ENCODE measurements at places on chromosomes 16 and 17. TPM values are rescaled to one million over a fixed set of nuclear protein-coding genes. Genes with fewer than 3 reads are reported as not detected.

The MIEF2 gene
- 19.3 TPM for total RNA-seq

DNA sequence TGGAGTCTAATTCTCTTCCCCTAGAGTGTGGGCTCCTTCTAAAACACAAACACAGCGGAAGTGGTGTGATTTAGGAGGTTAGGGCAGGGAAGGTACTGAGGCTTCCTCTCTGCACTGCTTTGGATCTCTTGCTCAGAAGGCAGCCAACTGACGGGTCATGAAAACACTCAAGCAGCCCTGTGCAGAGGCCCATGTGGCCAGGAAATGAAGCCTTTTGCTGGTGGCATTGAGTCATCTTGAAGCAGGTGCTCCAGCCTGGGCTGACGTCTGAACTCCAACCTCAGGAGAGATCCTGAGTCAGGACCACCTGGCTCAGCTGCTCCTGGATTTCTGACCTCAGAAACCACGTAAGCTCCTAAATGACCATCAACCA lies 72.9 kb downstream of the MRM1 start:
- peak; percentile 66 for DNase-seq

DNA sequence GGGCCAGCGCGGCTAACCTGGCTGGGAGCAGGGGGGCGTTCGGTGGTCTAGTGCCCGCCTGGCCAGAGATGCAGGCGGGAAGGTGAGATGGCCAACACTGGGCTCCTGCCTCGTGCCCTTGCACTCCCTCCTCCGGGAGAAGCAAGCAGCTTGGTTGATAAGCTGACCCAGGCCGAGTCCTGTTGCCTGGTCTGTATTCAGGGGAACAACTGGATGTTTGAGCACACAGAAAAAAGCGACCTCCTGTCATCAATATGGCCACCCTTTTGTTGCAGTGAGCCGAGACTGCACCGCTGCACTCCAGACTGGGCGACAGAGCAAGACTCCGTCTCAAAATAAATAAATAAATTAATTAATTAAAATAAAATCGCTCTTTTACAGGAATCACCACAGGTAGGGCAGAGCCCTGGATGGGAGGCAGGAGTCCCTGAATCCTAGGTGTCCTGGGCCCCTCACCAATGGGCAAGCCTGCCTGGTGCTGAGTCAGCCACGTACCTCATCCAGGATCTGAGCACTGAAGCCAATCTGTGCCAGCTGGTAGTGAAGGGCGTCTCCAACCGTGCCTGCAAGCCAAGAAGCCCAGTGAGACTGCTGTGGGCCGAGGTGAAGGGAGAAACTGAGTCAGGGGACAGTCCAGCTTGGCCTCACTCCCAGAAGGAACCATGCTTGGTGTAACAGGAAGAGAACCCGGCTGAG lies 31.8 kb downstream of the HASPIN start:
- DNase-seq, result no peak

DNA sequence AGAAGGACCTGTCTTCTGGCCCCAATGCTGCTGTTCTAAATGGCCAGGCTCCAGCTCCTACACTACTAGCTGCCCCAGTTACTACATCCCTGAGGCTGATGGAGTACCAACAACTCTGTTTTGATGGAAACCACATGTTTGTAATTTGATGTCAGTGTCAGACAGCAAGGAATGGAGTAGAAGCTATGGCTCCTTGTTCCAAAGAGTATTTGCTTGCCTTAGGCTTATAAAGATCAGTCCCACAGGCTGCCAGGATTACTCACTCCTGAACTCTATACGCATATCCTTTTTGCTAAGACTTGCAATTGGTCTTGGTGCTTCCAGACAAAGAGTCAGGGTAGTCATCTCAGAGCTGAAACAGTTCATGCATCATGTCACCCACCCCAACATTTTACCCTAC lies 139.6 kb downstream of the HS3ST3A1 start:
- DNase-seq, result no peak

DNA sequence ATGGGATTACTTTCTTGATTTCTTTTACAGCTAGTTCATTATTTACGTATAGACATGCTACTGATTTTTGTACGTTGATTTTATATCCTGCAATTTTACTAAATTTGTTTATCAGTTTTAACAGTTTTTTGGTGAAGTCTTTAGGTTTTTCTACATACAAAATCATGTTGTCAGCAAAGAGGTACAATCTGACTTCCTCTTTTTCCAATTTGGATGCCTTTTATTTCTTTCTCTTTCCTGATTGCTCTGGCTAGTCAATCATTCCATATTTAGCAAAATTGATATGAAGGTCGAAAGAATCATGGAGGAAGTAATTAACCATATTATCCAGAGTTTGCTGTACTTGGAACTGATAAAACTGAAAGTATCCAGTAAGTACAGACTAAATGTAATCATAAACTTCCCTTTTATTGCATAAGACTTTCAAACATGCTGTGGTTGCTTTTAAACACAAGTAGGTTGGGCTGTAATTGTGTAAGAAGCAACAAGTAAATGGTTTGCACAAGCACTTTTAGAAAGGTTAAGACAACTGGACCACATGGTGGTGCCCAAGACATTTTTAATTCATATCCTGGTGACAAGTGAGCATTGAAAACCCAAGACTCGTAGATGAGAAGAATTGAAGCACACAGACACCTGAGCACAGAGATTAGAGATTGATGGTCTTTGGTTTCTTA lies 8.4 kb downstream of the GDE1 start:
- DNase-seq, result no peak

GRCh38 chr17:56771975-56772374 lies 61.7 kb downstream of the C17orf67 start:
- no peak for DNase-seq

The SAMD14 gene
- 1.3 TPM for total RNA-seq

The WDR90 gene
- 18.0 TPM for total RNA-seq

DNA sequence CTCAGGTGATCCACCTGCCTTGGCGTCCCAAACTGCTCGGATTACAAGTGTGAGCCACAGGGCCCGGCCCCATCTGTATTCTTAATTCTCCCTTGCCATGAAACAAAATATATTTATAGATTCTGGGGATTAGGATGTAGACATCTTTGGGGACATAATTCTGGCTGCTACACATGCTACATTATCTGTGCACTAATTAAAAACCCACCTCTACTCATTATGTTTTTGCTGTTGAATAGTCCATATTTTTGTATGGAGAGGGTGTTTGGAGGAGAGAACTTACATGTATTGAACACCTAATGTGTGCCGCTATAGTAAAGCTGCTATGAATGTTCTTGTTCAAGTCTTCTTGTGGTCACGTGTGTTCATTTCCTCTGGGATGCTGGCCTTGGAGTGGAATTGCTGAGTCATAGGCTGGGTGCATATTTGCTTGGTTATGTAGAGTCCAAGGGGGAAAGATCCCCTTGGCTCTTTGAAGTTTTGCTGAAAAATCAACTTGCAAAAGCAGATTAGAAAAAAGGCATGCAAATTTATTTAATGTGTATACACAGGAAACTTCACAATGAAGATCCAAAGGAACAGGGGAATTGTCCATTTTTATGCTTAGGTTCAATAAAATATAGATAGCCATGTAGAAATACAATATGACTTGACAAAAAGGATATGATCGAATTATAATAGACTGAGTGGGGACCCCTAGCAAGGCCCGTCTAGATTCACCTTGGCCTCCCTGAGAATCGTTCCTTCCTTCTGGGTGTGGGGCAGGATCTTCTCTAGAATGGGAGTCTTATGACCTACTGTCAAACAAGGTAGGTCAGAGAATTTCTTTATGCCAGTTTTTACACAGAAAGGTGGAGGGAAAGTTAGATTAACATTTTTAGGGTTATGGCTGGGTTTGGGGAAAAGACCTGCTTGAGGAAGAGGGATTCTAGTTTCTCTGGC lies 42.1 kb upstream of the GPRC5B start:
- DNase-seq, result no peak

GRCh38 chr16:66399930-66400329 lies 27.2 kb upstream of the BEAN1 start:
- no peak for DNase-seq

The CCDC102A gene
- 5.4 TPM for total RNA-seq

DNA sequence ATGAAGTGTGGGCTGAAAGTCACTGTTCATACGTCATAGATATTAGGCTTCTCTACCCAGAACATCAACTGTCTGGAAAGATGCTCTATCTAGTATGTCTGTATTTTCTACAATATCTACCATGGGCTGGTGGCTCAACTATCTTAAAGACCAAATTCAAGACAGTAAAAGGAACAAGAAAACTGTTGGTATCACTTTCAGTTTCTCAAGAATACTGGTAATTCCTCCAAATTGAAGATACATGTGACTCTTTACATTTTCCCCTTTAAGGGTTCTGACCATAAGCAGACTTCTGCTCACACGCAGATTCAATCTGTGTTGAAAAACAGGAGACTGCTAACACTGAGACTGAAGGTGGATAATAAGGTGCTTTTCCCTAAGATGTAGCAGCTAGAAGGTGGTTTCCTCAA lies 24.2 kb downstream of the XPO6 start:
- no peak for DNase-seq

The CMTM2 gene
- total RNA-seq, result 0.79 TPM

The HSF4 gene
- 93.6 TPM for total RNA-seq

The EFCAB5 gene
- 2.7 TPM for total RNA-seq
